Smooth muscle cell of the coronary artery (primary cell): ENCODE measurements at places on chromosomes 7 and 10. TPM values are rescaled to one million over a fixed set of nuclear protein-coding genes. Genes with fewer than 3 reads are reported as not detected.

The ZNF853 gene
- total RNA-seq = 0.59 and 5.5 TPM in 2 replicates

The HYAL4 gene
- not detected in 2 replicates for total RNA-seq

The ABCA13 gene
- under 0.01 and 0.08 TPM in 2 replicates for total RNA-seq

The WDR37 gene
- 12.5 and 17.7 TPM in 2 replicates for total RNA-seq

The CREB5 gene
- total RNA-seq = 2.5 and 2.6 TPM in 2 replicates

The PTPRE gene
- total RNA-seq = 0.70 and 0.90 TPM in 2 replicates

The SPAG6 gene
- total RNA-seq = not detected in 2 replicates

The TMEM273 gene
- total RNA-seq = 0.47 TPM in 1 of 2 replicates, not detected in the other

The PIK3AP1 gene
- total RNA-seq = under 0.01 TPM in 1 of 2 replicates, not detected in the other

The AGR2 gene
- not detected in 2 replicates for total RNA-seq

The UCN3 gene
- total RNA-seq = not detected in 2 replicates

The NACAD gene
- 0.47 and 1.3 TPM in 2 replicates for total RNA-seq

The CLRN3 gene
- not detected in 2 replicates for total RNA-seq

The OR2A14 gene
- not detected in 2 replicates for total RNA-seq

The NKX2-3 gene
- not detected in 2 replicates for total RNA-seq

The SLC16A12 gene
- 0.12 and 0.75 TPM in 2 replicates for total RNA-seq

The GLI3 gene
- 2.2 and 3.2 TPM in 2 replicates for total RNA-seq

The GSAP gene
- 1.4 and 3.2 TPM in 2 replicates for total RNA-seq

The H2BK1 gene
- not detected in 2 replicates for total RNA-seq

The SNX13 gene
- total RNA-seq = 24.4 and 33.1 TPM in 2 replicates

The LFNG gene
- total RNA-seq = 2.1 and 2.6 TPM in 2 replicates

The PROSER2 gene
- total RNA-seq = 0.70 and 2.3 TPM in 2 replicates

The DYNC1I1 gene
- total RNA-seq = 0.45 and 0.47 TPM in 2 replicates

The HOXA9 gene
- total RNA-seq = not detected in 2 replicates

The ASB10 gene
- not detected in 2 replicates for total RNA-seq

The EPDR1 gene
- 28.0 and 76.3 TPM in 2 replicates for total RNA-seq

The EIF5AL1 gene
- 0.35 and 0.38 TPM in 2 replicates for total RNA-seq

The AUTS2 gene
- 0.75 and 2.8 TPM in 2 replicates for total RNA-seq

The NEUROD6 gene
- not detected in 2 replicates for total RNA-seq

The IKZF1 gene
- not detected in 2 replicates for total RNA-seq
